CD4-positive, alpha-beta T cell treated with Interferon alpha-2 for 1 hour (primary cell): ENCODE measurements at places on chromosomes 5 and 9.

DNA sequence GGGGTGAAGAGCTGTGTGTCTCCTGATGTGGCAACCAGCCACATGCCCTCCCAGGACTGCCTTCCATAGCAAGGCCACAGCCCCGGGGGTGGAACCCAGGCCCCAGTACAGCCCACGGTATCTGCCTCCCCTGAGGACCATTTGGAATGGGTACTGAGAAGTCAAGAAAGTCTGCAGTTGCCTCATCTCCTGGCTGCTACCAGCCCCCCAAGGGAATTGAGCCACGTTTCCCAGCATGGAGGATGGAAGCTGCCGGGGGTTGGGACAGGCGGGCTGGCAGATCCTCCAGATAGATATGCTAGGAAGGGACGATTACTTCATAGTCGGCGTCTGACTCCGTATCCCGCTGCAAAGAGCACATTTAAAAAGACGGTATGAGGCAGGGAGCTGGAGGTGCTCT is 5.5 kb upstream of the DMRT2 start:
- no peak for DNase-seq

DNA sequence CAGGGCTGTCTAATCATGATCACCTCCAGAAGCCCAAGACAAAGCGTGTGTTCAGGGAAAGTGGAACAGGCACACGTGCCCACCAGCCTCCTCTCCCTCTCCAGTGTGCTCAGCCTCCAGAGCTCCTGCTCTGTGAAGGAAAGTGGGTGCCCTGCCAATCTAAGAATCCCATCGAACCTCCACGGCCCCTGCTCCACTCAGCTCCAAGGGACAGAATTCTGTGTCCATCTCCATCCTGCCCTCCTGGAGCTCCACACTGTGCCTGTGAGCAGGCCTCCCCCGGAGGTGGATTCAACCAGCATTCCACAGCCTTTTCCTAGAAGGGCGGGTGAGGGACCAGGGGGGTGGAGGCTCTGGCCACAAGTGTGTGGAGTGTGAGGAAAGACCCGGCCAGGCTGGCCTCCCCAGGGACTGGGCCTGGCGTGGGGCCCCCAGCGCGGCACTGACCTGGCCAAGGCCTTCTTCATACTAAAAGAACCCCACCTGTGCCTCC is 6.0 kb downstream of the EEIG1 start:
- DNase-seq: no peak

- no peak for DNase-seq
Measured at GRCh38 chr5:165196961-165197360, 1691.5 kb downstream of the MAT2B start.

DNA sequence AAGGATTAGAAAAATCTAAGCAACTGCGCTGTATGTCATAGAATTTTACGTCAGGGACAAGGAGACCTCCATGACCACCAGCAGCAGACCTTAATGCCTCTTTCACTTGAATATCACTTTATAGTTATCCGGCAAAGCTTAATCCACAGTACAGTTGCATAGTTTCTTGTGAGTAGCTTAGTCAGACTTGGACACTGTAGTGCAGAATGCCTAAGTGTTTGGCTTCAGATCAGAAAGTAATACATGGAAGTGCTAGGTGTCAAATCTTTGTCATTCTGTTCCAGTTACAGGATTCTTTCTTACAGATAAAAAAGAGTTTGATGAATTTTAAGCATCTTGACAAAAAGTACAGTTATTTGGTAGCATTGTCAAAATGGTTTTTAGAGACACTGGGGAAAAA is 239.9 kb upstream of the PAPPA start:
- DNase-seq: no peak

GRCh38 chr5:151054709-151055108 is 26.1 kb downstream of the TNIP1 start:
- DNase-seq: no peak

- no peak for DNase-seq
Measured at GRCh38 chr5:153968761-153969562, 69.7 kb downstream of the FAM114A2 start.

- no peak for DNase-seq
Measured at GRCh38 chr5:143128412-143129071, 274.9 kb downstream of the NR3C1 start.
